ENCODE measurements at places on chromosomes 2 and 18.

- DNase-seq, result no peak
These were observed 140.5 kb downstream of the LRP2 start for GRCh38 chr2:169221745-169222369.

DNA sequence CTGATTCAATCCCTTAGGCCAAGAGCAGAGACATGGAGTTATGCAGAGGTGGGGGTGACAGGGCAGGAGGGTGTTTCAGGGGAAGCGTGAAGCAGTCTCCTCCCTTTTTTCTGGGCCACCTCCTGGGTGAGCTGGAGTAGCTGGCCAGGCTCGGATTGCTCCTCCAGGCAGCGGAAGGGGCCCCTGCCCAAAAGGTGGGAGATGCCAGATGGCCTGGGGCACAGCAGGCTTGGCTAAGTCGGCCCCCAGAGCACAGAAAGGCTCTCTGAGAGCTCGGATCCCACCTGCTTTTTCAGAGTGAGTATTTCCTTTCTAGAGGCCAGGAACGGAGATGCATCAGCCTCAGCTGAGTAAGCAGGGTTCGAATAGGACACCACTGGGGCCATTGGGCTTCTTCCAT lies 196.9 kb downstream of the ANKRD30B start:
- no peak for DNase-seq

- DNase-seq, result no peak
These were observed 71.4 kb downstream of the KLHL29 start for GRCh38 chr2:23456396-23456795.

DNA sequence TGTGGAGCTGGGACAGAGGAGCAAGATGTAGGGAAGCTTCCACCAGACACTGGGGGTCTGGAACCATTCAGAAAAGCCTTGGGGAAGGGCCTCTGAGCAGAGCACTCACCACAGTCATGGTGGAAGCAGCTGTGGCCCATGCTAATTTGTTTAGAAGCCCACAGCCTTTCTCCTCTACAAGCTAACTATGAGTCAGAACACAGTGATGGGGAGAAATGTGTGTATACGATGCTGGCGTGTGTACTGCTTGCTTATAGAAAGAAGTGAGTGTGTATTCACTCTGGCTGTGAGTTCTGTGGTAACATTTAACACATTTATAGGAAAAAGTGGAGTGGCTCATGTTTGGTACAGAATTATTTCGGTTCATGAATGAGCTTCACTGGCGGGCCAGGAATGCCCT lies 157.0 kb upstream of the ACAA2 start:
- no peak for DNase-seq

DNA sequence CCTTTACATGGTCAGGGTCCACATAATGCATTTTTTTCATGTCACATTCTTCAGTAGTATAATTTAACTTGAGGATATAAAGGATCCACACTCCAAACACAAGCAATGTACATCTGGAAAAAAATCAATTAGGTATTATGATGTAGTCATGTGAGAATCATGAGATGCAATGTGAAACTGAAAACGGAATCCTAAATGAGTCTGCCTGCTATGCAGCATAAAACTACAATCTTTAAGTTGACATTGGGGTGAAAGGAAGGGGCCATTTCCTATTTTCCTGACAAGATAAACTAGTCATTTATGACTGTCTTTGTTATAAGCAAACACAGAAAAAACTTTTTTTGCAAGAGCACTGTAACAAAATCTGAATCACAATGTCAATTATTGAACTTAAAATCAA lies 27.6 kb downstream of the ST3GAL5 start:
- DNase-seq, result no peak

DNA sequence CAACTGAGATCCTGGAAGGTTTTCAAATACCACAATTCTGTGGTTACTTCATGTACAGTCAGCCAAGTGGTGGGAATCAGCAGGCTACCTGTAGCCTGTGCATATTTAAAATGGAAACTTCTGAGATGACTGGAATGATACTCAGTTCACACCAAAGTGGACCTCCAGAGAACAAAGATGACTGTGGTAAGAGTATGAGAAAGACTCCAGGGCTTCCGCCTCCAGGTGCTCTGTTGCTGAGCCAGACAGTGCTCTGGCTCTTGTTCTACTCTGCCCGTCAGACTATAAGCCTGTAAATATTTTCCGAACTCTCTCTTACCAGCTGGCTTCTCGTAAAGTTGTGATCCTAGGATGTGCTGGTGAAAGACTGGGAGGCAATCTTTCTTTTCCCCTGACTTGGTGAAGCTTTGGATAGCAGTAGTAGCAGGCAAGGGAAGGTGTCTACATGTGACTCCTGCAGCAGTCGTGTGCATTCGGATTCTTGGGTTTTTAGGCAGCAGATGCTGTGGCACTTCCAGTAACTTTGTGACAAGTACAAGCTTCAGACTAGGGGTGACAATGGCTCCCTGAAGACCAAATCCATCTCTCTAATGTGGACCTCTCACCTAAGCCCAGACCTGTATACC lies 23.1 kb downstream of the ST3GAL5 start:
- DNase-seq, result no peak

DNA sequence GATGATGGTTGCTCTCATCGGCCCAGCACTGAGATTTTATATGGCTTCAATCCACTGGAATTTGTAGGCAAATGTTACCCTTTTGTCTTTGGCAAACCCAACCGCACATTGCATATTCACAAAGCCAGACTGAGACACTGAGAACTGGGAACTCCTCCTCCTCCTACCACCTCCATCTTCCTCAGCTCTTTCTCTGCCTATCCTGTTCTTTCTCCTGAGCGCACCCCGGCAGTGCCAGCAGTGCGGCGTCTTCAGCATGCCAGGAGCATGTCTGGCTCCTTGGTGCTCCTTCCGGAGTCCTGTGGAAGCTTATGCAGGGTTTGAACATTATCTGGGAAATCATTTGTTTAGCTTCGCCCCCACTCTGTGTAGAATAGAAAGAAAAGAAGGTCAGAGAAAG lies 50.8 kb downstream of the TRIB2 start:
- DNase-seq, result peak; percentile 4

DNA sequence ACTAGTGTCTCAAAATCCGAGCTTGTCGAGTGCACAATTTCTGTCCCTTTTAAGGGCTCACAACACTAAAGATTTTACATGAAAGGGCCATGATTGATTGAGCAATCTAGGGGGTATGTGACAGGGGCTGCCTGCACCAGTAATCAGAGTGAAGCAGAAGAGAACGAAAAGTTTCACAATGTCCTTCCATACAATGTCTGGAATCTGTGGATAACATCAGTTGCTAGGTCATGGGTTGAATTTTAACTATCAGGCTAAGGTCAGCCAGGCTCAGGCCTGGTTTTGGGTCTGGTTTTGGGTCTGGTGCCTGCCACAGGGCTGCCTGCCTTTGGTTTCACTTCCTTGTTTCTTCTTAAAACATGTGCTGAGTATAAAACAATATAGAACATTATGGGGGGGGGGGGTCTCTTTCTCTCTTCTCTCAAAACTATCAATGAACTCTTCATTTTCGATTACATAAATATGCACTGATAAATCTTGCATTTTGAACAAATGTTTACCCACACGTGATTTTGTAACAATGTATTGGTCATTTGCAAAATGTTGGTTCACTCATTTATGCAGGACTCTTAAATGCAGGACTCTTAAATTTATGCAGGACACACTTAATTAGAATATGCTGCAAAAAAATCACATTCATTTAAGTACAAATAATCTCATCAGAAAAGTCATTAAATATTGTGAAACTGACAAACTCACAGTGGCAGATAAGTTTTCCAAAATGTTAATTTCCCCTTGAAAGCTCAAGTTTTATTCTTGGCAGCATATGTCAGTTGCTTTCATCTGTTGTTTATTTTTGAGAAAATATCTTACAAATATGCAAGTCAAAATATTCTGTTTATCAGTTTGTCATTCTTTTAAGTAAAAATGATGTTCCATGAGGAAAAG lies 290.5 kb upstream of the KYNU start:
- DNase-seq, result no peak

- DNase-seq, result peak; percentile 24
These were observed 29.0 kb upstream of the CFAP36 start for GRCh38 chr2:55490554-55490953.

GRCh38 chr18:78999939-79000338 lies 20.3 kb downstream of the SALL3 start:
- DNase-seq, result no peak

- DNase-seq, result no peak
These were observed 26.3 kb upstream of the TMEM182 start for GRCh38 chr2:102735416-102736109.

DNA sequence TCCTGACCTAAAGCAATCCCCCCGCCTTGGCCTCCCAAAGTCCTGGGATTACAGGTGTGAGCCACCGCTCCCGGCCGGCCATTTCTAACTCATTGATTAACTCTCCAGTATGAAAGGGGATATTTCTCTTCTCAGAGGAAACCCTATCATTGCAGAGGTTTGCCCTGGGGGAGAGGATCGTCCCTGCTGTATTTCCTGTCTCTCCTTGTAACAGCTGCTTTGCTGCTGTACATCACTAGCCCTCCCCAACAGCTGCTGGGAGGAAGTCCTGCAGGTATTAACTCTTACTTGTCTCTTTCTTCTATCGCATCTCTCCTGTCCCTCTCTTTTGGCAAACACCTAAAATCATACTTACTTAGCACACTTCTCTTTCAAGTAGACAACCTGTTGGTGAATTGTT lies 219.0 kb upstream of the DSEL start:
- no peak for DNase-seq

- no peak for DNase-seq
These were observed 31.6 kb upstream of the AFF3 start for GRCh38 chr2:100174026-100174431.

DNA sequence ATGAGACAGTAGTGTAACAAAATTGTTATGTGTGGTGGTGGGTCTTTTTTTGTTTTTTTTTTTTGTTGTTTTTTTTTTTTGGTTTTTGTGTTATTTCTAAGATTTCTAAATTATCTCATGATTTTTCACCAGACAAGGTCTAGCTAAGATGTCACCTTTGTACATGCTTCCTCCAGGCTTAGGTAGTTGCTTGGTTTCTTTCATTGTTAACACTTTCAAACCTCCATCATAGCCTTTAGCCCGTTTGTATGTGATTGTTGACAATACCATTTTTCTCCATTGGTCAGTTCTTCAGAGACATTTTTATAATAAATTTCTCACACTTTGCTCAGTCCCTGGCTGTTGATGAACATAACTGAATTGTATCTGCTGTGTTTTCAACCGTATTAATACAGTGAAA lies 2.2 kb downstream of the RELCH start:
- DNase-seq, result no peak

DNA sequence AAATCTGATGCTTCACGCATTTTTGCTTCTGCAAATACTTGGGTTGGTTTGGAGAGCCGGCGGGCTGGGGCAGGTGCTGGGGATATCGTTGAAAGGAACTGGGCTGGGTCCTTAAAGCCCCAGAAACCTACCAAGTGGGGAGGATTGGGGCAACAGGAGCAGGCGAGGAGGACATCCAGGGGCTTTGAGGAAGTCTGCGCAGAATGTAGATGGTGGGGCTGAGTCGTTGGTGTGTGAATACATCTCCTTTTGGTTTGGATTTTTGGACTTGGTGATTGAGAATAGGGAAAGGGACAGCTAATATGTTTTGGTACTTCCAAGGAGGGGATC lies 1.1 kb downstream of the DCC start:
- DNase-seq, result no peak

Measured in anterior cingulate cortex (tissue), 58 donors.